Osteocyte (in vitro differentiated cells): ENCODE measurements at places on chromosomes 11 and 22. TPM values are rescaled to one million over a fixed set of nuclear protein-coding genes. Genes with fewer than 3 reads are reported as not detected.

RBFOX2 gene
- 151 and 153 TPM in 2 replicates for total RNA-seq

MPEG1 gene
- total RNA-seq = not detected in 2 replicates

FUT4 gene
- 2.8 and 3.0 TPM in 2 replicates for total RNA-seq

PGA4 gene
- not detected in 2 replicates for total RNA-seq

DNA sequence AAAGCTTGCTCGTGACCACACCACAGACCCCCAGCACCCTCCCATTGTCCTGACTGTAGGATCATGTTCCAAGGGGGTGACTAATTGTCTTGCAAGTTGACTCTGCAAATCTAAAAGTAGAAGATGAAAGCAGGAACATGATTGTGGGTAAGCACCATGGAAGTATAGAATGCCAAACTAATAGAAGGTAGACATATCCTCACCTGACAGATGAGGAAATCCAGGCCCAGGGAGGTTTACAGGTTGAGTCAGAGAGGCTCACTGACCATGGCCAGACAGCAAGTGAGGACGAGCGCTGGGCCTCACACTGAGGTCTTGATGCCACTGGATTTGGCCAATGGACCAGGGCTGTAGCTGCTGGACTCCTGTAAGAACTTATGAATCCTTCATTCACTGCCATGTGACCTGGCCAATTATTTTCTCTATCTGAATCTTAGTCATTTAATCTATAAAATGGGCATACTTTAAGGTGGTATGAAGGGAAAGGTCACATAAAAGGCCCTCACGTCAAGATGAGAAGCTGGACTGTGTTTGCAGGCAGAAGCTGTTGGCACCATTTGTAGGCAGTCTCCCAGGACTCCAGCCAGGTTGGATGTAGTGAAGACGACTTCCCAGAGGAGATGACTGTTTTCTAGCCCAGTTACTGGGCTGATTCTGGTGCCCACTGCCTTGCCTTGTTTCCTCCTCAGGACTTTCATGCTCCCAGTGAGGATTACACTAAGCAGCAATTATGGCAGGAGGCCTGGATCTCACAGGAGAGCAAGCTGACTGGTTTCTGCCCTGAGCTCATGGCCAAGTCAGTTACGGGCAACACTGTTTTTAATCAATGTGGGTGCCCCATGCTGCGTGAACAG lies 54.6 kb downstream of the GAB4 start:
- H3K36me3 ChIP-seq = no peaks in the 10 kb centered on the region
- H3K27ac ChIP-seq = no peak overlapping the region
- H3K4me3 ChIP-seq = no peak overlapping the region
- no peaks in the 10 kb centered on the region for H3K4me1 ChIP-seq

GRCh38 chr11:2376751-2377451 lies at the start of gene CD81:
Gene CD81 (plus strand): TSS chr11:2377310. CDS start chr11:2377550, 240 bp downstream.
- no peaks in the 10 kb centered on the region for H3K27me3 ChIP-seq
- H3K36me3 ChIP-seq = no peaks in the 10 kb centered on the region
- peak within 1 kb of the TSS; percentile 87 for H3K27ac ChIP-seq

DNA sequence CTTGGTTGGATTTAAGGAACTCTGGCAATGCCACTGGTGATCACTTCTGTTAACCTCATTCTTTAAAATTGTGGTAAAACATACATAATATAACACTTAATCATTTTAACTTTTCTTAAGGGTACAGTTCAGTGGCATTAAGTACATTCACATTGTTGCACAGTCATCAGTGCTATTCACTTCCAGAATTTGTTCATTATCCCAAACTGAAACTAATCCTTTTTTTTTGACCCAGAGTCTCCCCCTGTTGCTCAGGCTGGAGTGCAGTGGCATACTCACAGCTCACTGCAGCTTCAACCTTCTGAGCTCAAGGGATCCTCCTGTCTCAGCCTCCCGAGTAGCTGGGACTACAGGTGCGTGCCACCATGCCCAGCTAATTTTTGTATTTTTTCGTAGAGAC lies 10.6 kb downstream of the ELF5 start:
- H3K36me3 ChIP-seq = no peaks in the 10 kb centered on the region
- no peak overlapping the region for H3K4me3 ChIP-seq
- H3K27me3 ChIP-seq = peaks cover 7% of the 10 kb centered on the region
- peaks cover 9% of the 10 kb centered on the region for H3K4me1 ChIP-seq

DNA sequence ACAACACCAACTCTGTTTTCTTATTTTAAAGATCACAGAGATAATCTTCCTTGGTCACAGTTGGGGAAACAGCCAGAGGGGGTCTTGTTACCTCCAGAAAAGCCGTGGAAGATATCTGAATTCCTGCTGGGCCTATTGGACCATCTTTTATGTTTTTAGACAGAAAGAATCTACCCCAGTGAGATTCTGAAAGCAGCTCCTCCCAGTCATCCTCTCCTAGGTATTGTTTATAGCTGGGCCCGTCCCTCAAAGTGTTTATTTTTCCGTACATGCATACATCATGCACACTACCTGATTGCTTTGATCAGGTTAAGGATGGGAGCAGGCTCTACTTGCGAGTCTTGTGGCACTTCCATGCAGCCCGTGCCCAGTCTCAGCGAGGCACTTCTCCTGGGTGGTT lies 742.4 kb downstream of the NTM start:
- H3K36me3 ChIP-seq = no peaks in the 10 kb centered on the region
- H3K4me3 ChIP-seq = no peak overlapping the region
- no peaks in the 10 kb centered on the region for H3K27me3 ChIP-seq
- DNase-seq = no peak
- peaks cover 33% of the 10 kb centered on the region for H3K4me1 ChIP-seq

GRCh38 chr11:20066013-20066782 lies 94.1 kb downstream of the DBX1 start:
- no peak for DNase-seq
- no peak overlapping the region for H3K27ac ChIP-seq
- no peaks in the 10 kb centered on the region for H3K27me3 ChIP-seq
- H3K4me1 ChIP-seq = peaks cover 25% of the 10 kb centered on the region
- no peak overlapping the region for H3K4me3 ChIP-seq
- peaks cover 34% of the 10 kb centered on the region for H3K36me3 ChIP-seq

- no peak overlapping the region for H3K27ac ChIP-seq
- H3K27me3 ChIP-seq = peaks cover 11% of the 10 kb centered on the region
- H3K4me3 ChIP-seq = no peak overlapping the region
- DNase-seq = no peak
Observed at GRCh38 chr11:83676056-83676601, 390.0 kb upstream of the CCDC90B start.

DNA sequence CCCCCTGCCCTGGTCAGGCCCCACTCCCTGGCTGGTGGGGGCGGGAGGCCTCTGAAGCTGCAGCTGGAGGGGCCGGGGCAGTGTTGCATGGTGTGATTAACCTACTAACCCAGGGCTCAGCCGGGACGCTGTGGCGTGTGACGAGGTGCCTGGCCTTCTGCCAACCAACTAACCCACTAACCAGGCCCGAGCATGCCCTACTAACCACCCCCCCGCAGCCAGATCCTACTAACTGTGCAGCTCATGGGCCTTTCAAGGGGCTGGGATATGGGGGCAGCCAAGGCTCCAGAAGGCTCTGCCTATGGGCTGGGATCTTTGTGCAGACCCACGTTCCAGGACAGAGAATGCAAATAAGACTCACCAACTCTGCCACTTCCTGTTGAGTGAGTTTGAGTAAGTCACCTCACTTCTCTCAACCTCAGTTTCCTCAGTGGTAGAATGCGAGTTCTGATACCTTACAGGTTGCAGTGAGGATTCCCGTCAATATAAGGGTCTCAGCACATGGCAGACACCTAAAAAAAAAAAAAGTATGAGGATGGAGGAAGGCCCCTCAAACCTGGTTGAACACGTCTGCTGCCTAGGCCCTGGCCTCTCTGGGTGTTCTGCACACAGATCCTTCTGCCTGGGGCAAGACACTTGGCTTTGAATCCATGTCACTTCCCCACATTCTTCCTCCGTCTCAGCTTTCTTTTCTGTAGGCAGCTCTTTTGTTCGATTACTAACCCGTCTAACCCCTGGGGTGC lies 14.1 kb downstream of the MIAT start:
- DNase-seq = no peak
- H3K4me3 ChIP-seq = no peak overlapping the region
- peak overlapping the region; percentile 98 for H3K27ac ChIP-seq
- peaks cover 4% of the 10 kb centered on the region for H3K36me3 ChIP-seq
- peaks cover 45% of the 10 kb centered on the region for H3K4me1 ChIP-seq
- no peaks in the 10 kb centered on the region for H3K27me3 ChIP-seq

DNA sequence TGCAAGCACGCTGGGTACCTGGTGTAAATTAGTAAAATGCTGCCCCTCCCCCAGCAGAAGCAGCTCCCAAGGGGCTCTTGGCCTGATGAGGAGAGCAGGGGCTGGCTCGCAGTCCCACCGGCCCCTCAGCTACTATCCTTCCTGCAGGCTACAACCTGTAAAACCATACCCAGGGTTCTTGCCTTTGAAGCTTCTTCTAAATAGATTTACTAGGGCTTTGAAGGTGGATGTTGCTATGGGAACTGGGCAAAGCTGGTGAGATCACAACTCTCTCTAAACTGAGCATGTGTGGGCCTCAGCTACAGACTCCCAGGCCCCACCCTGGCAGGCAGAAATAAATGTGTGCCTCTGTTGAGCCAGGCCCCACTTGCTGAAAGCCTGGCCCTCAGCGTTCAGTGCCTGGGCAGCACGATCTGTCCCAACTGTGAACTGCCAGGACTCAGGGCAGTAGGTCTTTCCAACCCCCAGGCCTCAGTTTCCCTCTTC lies 18.5 kb downstream of the CD5 start:
- DNase-seq = no peak
- H3K4me1 ChIP-seq = no peaks in the 10 kb centered on the region
- no peaks in the 10 kb centered on the region for H3K36me3 ChIP-seq
- no peak overlapping the region for H3K27ac ChIP-seq
- no peak overlapping the region for H3K4me3 ChIP-seq

GRCh38 chr22:31292236-31292989 lies at the start of gene PIK3IP1:
Gene PIK3IP1 (minus strand): TSS chr22:31292488. CDS start chr22:31292344, 144 bp downstream.
- H3K27ac ChIP-seq = peak within 1 kb of the TSS; percentile 78
- DNase-seq = no peak
- peaks cover 4% of the 10 kb centered on the region for H3K36me3 ChIP-seq

GRCh38 chr11:123650901-123651300 lies 3.5 kb downstream of the SCN3B start:
- DNase-seq = no peak
- H3K27me3 ChIP-seq = peaks cover 27% of the 10 kb centered on the region
- peaks cover 11% of the 10 kb centered on the region for H3K4me1 ChIP-seq
- H3K36me3 ChIP-seq = no peaks in the 10 kb centered on the region

- DNase-seq = no peak
- no peak overlapping the region for H3K27ac ChIP-seq
- H3K27me3 ChIP-seq = no peaks in the 10 kb centered on the region
Observed at GRCh38 chr11:10938231-10938630, 80.4 kb upstream of the ZBED5 start.

DNA sequence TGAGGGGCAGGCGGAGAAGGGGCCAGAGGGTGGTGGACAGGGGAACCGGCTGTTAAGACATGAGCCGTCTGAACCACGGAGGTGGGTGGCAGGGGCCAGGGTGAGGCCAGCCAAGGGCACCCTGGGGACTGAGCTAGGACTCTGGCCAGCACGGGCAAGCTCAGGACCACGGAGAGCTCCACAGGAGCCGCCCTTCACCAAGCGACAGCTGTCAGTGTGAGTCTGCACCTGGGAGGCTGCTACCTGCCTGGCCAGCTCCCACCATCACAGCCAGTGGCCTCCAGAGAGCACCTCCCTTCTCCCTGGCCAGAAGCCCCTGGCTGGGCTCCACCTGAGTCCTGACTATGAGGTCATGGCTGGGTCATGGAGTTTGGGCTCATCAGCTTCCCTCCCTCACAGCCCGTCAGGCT lies 21.6 kb downstream of the MGAT3 start:
- no peak overlapping the region for H3K27ac ChIP-seq
- H3K4me1 ChIP-seq = peaks cover 26% of the 10 kb centered on the region
- H3K36me3 ChIP-seq = no peaks in the 10 kb centered on the region
- DNase-seq = no peak
- no peak overlapping the region for H3K4me3 ChIP-seq

DNA sequence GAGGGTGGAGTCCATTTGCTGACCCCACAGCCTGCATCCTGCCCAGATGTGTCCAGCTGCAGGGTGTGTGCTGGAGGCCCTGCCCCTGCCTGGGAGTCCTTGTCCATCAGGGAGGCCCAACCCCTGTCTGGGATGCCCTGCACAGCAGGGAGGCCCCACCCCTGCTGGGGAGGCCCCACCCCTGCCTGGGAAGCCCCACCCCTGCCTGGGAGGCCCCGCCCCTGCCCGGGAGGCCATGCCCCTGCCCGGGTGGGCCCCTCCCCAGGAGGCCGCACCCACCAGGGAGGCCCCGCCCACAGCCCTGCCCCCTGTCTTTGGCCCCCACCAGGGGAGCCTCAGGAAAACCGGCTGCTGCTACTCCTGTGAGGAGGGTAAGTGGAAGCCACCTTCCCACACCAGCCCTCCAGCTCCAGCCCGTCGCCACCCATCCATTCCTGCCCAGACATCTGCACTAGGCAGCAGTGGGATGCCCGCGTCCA lies 37.2 kb downstream of the MUC5B start:
- H3K27me3 ChIP-seq = no peaks in the 10 kb centered on the region
- H3K4me3 ChIP-seq = no peak overlapping the region
- no peak overlapping the region for H3K27ac ChIP-seq

- H3K27me3 ChIP-seq = no peaks in the 10 kb centered on the region
- no peak for DNase-seq
- no peak overlapping the region for H3K4me3 ChIP-seq
- no peaks in the 10 kb centered on the region for H3K4me1 ChIP-seq
- no peaks in the 10 kb centered on the region for H3K36me3 ChIP-seq
Observed at GRCh38 chr11:95968585-95968984, 44.7 kb upstream of the MTMR2 start.

DNA sequence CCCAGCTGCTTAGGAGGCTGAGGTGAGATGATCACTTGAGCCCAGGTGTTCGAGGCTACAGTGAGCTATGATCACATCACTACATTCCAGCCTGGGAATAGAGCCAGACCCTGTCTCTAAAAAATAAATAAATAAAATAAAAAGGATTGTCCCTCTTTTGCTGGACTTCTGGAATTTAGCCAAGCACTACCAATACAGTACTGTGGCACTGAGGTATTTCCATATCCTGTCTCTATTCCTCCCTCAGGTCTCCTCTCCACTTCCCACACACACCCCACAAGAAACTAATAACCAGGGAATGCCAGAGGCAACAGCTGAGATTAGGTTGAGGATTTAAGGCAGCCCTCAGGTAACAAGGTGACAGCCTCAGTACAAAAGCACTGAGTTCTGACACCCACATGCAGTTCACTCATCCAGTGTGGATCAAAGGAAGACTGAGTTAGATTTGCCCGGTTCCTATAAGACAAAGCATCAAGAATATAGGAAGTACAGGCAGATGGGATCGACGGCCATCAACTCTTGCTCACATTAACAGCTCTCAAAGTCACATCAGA lies 4.5 kb upstream of the PPP2R1B start:
- H3K36me3 ChIP-seq = no peaks in the 10 kb centered on the region
- peaks cover 22% of the 10 kb centered on the region for H3K4me1 ChIP-seq
- no peak overlapping the region for H3K4me3 ChIP-seq
- H3K27ac ChIP-seq = no peak overlapping the region
